ENCODE measurements at places on chromosomes 7 and 10.

DNA sequence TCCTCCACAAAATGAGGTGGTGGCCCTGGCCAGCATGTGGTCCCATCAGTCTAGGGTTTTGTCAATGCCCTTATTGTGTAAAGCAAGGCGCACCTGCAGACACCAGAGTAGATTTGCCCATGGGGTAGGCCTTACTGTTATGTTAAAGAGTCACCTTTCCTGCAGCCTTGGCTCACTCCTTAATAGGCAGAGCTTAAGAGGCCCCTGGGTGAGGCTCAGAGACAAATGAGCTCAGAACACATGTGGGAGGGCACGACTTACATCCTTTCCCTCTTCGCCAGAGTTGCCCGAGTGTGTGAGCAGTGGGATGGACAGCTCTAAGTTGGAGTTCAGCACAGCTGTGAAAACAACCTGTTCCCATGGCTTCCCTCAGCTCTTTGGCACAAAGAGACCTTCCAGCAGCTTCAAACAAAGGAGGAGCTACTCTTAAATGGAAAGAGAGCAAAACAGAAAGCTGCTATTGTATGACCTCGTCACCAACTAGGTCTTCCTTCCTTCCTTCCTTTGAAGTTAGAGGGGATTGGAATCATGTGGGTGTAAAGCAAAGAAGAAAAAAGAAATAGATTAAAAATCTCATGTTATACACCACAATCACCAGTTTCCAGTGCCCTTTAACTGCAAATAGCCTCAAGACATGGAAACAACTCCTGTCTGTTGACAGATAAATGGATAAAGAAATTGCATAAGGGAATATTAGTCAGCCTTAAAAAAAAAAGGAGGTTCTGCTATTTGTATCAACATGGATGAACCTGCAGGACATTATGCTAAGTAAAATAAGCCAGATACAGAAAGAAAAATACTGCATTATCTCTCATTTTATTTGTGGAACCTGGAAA lies 11.9 kb upstream of the XPNPEP1 start:
- DNase-seq = peak; percentile 51

- DNase-seq = no peak
Observed at GRCh38 chr10:86295791-86296190, 70.8 kb downstream of the GRID1 start.

GRCh38 chr7:13593854-13594253 lies 395.6 kb downstream of the ETV1 start:
- no peak for DNase-seq

DNA sequence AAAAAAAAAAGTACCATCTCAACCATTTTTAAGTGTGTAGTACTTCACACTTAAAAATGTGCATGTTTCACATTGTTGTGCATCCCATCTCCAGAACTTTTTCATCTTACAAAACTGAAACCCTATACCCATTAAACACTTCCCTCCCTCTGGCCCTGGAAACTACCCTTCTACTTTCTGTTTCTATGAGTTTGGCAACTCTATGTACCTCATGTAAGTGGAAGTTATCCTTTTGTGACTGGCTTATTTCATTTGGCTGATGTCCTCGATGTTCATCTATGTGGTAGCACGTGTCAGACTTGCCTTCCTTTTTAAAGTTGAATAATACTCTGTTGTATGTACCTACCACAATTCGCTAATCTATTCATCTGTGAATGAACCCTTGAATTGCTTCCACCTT lies 12.2 kb downstream of the KCNMA1 start:
- DNase-seq = no peak
